ENCODE measurements at places on chromosomes 3 and 15.

DNA sequence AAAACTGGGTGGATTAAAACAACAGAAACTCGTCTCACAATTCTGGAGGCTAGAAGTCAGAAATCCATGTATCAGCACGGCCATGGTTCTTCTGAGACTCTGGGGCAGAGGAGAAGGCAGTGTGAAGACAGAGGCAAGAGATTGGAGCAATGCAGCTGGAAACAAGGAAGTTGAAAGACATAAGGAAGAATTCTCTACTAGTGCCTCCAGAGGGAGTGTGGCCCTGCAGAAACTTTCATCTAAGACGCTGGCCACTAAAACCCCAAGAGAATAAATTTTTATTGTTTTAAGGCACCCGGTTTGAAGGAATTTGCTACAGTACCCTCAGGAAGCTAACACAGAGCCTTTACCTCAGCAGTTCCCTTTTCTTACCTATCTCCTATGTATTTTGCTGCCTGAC lies 1012.2 kb upstream of the CADM2 start:
- DNase-seq = no peak

DNA sequence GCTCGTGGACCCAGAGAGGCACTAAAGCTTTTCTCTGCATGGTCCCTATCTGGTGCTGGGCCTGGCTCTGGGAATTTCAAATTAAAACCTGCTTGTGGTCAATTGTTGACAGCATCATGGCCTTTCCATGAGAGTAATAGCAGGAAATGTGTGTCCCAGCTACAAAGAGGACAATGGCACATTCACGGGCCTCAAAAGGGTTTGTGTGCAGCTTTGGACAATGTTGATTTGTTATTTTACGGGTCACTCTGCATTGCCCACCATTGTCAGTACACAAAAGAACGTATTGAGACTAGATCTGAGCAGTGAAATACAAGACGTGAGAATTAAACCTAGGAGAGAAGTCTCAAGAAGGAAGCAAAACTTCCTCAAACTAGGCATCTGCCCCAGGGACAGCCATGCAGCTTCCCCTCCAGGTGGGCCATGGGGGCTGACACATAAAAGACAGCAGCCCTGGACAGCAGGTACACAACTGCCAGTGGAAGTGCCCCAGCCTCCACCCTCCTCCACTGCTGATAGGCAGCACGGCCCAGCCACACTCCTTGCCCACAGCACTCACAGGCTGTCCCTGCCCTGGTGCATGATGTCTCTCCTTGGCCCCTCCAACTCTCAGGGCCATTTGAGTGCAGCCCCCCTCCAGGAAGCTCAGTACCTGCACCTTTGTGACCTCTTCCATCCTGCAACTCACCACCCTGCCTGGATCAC lies 15.9 kb upstream of the LTF start:
- DNase-seq = no peak

GRCh38 chr3:156615592-156616173 lies 58.7 kb upstream of the TIPARP start:
- no peak for DNase-seq

- DNase-seq = no peak
Observed at GRCh38 chr3:42709621-42710020, 7.0 kb upstream of the HHATL start.

GRCh38 chr3:43171748-43172147 lies 65.9 kb upstream of the POMGNT2 start:
- DNase-seq = no peak
